AML-193 (cell line): ENCODE measurements at places on chromosomes 16 and 17.

DNA sequence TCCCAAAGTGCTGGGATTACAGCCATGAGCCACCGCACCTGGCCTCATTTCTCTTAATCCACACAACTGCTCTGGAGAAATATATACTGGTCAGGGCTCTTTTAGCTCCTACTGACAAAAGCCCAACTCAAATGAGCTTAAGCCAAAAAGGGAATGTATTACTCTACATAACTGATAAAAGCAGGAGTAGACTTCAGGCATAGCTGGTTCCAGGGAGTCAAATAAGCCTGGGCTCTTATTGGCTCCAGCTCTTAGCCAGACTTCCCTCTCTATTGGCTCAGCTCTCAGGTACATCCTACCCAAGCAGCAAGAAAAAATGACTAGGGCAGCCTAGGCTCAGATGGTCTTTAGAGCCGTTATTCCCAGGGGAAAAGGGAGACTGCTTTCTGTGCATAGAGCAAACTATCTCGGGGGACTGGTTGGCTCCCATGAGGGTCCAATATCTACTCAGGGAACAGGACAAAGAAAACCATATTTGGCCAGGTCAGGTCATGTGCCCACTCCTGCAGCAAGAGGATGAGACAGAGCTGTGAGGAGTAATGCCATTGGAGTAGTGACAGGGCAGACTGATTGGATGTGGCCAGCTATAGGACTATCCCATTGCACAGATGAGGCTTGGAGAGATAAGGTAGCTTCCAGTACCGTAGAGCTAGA is 21.2 kb downstream of the TBX2 start:
- DNase-seq: no peak

- DNase-seq: no peak
Measured at GRCh38 chr17:57106107-57106835, 21.2 kb downstream of the AKAP1 start.

DNA sequence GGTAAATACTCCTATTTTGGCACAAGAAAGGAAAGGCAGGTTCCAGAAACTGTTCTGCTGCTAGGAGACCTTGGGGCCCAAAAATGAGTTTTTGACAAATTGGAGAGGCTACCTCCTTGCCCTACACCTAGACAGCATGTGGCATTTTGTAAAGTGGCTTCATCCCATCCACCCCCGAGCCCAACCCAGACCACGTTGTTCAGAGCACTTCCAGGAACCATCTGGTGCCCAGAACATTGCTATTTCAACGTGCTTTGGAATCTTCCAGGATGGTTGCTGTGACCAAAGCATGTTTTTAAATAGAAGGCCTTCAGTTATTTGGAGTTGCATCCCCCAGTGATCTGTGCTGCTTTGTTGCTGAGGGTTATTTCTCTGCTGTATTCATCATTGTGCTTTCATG is 116.3 kb upstream of the TOM1L1 start:
- DNase-seq: no peak

GRCh38 chr17:47317119-47317518 is 6.6 kb upstream of the EFCAB13 start:
- DNase-seq: no peak

- peak; percentile 50 for DNase-seq
Measured at GRCh38 chr17:28916302-28916934, 13.5 kb upstream of the DHRS13 start.

DNA sequence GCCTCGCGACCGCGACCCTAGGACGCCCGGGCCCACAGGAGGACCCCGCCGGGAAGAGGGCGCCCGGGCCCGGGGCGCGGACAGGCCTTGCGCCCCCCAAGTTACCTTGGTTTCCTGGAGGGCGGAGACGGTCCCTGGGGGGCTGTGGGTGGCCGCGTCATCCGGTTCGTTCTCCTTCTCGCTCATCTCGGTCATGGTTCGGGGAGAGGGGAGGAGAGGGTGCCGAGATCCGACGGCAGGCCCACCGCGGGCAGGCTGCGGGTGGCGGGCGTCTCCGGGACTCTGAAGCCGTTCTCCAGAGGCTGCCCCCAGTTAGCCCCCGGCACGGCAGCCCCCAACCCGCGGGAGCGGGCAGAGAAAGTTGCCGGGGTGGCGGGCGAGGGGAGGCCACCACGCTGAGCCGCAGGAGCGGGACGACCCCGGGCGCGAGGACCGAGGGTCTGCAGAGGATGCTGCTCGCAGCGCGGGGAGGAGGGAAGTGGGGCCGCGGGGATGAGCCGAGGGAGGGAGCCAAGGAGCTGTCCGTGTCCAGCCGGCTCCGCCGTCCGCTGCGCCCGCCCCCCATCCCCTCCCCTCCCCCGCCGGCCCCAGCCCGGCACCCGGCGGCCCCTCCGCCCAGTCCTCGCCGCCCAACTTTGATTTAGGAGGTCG is at the start of gene STAC2:
STAC2 (minus strand) TSS at position 638 of the 651 bp plus-strand sequence; CDS start at position 195, 443 bp downstream.
- DNase-seq: no peak

GRCh38 chr17:66441101-66441661 is 138.8 kb downstream of the PRKCA start:
- peak; percentile 55 for DNase-seq

- DNase-seq: no peak
Measured at GRCh38 chr17:59638553-59638952, 18.9 kb downstream of the CLTC start.

DNA sequence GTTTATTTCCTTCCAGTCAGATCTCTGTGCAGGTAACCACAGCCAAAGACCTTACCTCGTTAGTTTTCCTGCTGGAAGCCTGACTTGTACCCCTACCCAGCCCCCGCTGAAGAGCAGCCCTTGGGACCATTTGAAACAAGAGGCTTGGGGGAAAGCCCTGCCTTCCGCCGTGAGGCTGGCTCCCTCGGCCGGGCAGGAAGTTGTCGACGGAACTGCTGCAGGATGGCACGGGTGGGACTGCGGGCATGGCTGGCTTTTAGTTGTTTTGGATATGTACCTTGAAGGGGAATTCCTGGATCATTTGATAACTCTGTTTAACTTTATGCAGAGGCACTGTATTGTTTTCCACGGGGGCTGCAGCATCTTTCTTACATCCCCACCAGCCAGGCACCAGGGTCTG is 49.0 kb upstream of the ENDOV start:
- DNase-seq: no peak

DNA sequence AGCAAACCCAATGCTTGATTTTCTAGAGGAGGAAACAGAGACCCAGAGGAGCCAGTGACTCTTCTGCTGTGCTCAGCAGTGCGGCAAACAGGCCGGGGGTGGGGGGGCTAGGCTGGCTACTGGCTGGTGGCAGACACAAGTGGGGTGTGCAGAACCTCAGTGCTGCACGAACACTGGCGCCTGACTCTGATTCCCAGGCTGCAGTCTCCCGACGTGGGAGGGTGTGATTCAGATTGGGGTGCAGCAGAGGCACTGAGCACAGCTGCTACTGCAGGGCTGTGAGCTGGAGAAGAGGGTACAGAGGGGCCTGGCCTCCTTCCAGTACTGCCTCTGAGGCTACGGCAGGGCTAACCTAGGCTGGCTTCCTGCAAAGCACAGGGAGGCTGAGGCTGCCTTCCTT is 8.1 kb downstream of the RPL19 start:
- no peak for DNase-seq

DNA sequence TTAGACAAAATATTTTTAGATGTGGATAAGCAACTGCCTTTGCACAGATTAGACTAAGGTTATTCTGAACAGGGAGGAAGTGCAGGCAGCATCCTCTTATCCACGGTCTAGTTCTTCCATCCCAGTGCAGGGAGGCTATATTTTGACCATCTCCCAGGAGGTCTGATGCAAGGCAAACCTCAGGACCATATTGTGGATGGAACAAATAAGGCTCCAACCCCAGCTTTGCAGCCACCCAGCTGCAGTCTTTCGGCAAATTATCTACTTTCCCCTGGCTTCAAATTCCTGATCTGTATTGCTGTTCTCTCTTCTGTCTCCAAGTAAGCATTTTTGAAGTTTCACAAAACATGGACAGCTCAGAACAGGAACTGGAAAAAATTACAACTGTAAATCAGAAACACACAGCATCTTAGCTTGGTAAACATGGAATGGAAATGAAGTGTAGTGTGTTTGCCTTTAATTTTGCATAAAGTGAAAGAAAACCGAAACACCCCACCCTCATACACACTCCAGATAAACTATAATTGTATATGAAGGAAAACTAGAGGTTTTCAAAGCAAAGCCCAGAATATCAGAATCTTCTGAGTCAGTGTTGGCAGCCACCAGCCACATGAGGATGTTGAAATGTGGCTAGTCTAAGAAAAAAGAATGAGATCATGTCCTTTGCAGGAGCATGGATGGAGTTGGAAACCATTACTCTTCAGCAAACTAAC is 33.5 kb upstream of the MON1B start:
- DNase-seq: no peak

DNA sequence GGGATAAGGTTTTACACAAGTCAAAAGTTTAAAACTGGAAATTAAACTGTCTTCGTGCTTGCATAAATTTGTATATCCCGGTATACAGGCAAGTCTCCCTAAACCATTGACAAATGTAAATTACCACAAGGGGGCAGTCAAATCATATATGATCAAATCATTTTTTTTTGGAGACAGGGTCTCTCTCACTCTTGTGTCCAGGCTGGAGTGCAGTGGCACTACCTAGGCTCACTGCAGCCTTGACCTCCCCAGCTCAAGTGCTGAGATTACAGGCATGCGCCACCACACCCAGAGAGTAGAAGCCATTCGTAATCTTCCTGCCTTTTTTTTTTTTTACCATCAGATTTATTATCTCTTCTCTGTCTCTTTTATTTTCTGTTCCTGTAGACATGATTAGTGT is 18.5 kb downstream of the TOP2A start:
- peak; percentile 71 for DNase-seq

DNA sequence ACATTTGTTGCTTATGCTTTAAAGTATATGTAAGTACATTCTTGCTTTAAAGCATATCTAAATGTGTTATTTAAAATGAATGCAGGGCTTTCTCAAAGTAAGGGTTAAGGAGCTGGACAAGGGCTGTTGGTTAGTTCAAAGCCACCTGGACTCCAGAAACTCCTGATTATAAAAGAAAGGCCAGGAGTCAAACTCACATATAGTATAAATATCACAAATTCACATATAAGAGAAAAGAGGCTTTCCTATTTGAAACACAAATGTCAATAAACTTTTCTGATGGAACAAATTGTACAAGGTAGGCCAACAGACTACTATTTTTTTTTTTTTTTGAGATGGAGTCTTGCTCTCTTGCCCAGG is 84.5 kb upstream of the CORO6 start:
- no peak for DNase-seq

GRCh38 chr17:72539981-72540897 is 419.4 kb downstream of the SOX9 start:
- DNase-seq: peak; percentile 31

DNA sequence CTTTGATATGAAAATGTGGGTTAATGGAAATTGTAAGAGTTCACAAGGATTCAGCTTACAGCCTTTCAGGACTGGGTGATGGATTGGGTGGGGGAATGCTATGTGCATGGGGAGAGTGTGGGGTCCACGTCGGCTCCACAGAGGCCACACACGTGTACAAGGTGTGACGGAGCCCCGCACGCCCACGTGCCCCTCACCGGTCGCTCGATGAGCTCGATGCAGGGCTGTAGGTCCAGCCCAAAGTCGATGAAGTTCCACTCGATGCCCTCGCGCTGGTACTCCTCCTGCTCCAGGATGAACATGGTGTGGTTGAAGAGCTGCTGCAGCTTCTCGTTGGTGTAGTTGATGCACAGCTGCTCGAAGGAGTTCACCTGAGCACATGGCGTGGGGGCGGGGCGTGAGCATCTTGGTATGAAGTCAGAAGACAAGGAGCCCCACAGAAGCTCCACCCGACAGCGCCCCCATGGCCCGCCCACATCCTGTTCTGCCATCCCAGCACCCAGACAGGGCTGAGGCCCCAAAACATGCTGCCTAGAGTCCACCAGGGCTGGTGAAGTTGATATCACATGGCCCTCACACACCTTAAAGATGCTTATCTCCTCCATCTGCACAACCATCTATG is 99.1 kb downstream of the MYH11 start:
- DNase-seq: no peak

DNA sequence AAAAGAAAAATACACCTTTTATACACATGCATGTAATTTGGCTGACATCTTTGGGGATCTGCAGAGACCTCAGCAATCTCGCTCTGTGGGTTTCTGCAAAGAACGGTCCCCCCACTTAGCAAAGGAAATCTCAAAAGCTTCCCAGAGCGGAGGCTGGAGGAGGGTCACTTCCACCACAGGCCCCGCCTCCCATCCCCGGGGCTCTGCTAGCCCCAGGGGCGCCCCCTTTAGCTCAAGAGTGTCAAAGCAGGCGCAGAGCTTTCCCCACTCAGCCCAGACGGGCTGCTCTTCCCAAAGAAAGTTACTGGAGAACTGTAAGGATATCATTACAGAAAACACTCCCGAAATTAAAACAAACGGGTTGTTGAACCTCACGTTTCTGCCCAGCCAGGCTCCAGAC is 11.4 kb downstream of the SLC13A5 start:
- DNase-seq: no peak

GRCh38 chr16:78669994-78670393 is 570.5 kb downstream of the WWOX start:
- no peak for DNase-seq

DNA sequence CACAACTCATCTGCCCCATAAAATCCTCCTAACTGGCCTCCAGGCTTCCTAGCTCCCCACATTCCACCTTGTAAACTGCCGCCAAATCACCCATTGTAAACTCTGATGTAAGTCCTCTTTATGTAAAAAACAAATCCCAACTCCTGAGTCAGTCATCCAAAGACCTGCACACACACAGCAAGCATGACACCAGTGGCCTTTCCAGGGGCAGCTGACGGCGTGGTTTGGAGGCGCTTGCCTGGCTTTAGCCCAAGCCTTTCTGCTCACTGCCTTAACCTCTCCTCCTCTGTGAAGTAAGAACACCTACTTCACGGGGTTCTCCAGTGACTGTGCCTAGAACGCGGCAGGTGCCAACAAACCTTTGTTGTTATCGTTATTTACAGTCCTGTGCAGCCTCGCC is 14.0 kb downstream of the UBE2O start:
- no peak for DNase-seq

DNA sequence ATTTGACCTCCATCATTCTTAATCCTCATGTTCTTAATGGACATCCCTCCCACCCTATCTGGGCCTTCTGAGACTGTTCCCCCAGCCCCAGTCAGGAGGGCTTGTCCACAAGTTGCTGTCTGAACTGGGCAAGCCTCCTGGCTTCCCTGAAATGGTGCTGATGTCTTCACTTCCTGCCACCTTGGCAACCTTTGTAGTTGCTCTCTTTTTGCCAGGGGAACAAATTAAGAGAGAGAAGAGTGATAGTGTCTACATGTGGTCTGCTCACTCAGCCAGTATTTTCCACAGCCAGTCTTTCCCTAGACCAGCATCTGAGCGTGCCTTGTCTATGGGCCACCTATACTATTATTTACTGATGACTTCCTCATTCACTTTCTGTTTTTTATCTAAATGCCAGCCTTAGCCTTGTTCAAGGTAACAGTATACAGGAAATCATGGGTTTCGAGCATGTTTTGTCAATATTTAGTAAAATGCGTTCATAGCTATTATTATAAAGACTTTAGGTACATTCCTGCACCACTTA is 710.1 kb downstream of the MAF start:
- DNase-seq: no peak

- DNase-seq: no peak
Measured at GRCh38 chr17:82317394-82318168, at the start of gene CD7. TSS of gene CD7 (minus strand) at chr17:82317608. CDS start at chr17:82317495, 113 bp downstream.

- DNase-seq: no peak
Measured at GRCh38 chr16:81553814-81554675, 109.4 kb downstream of the CMIP start.
